ENCODE measurements at places on chromosomes 2 and 18.

DNA sequence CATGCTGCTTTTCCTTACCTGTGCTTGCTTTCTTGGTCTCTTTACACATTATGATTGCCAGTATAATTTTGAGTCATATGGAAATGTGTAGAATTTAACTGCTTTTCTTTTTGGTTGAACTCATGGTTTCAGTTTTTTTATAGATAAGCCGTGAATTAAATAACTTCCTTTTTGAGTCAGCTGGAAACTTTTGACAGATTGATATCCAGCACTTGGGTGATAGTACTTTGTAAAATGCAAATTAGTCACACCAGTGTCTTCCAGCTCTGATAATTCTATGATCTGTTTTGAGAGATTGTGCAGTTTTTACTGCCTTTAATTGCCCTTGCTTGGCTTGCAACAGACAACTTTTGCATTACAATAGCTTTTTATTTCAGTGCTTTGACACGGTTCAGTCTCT lies 86.4 kb downstream of the NCOA1 start:
- no peak for DNase-seq

DNA sequence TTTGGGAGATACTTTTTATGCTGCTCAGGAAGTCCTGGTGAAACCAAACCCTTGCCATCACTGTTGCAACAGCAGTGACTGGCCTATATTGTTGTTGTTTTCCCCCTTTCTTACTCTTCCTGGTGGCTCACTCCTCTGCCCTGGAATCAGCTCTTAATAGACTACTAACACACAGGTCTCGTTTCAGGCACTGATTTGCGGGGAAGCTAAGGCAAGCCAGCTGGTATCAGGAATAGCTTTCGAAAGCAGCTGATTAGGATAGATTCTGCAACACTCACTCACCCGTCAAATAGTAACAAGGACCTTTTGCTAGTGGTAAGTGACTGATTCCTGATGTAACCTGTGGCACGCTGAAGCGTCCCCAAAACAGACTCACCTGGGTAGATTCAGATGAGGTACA lies 360.4 kb downstream of the PLCL1 start:
- DNase-seq: no peak

- peak; percentile 16 for DNase-seq
Measured at GRCh38 chr18:26051843-26052242, 38.6 kb downstream of the SS18 start.

DNA sequence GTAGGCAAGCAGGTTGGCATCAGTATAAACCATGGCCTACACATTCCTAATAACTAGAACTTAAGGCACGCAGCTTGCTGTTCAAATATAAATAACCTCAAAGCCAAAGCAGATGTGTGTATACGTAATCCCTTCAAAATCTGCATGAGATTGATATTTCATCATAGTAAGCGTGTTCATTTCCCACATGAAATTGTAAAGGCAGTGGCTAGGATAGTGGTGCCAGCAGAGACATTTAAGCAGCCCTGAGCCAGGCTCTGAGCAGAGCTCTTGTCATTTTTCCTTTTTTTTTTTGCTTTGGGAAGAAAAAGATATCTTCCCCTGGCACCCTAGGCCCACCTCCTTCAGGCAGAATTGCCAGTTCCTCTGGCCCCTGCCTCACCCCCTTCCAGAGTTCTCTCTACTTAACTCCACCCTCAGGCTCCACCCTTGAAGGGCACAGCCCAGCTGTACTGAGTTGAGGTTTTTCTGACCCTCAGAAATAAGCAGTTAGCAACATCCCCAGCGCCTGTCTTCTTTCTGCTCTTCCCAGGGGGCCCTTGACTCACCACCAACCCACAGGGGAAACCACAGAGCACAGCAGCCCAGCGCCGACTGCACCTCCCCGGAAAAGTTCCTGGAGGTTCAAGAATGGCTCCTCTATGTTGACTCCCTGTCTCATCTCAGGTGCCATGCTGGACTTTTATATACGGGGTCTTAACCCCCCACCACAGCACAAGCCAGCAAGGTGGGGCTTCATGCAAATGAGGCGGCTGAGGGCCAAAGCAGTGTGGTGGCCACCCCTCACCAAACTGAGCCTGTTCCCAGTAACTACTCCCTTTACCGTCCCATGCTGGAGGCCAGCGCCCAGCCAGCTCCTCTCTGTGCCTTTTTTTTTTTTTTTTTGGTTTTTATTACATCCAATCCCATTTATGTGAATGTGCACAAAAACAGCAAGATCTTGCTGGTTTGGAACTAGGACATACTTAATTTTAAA lies 84.7 kb downstream of the EHD3 start:
- peak; percentile 81 for DNase-seq

GRCh38 chr18:75350857-75351256 lies 76.6 kb downstream of the SMIM21 start:
- DNase-seq: no peak

DNA sequence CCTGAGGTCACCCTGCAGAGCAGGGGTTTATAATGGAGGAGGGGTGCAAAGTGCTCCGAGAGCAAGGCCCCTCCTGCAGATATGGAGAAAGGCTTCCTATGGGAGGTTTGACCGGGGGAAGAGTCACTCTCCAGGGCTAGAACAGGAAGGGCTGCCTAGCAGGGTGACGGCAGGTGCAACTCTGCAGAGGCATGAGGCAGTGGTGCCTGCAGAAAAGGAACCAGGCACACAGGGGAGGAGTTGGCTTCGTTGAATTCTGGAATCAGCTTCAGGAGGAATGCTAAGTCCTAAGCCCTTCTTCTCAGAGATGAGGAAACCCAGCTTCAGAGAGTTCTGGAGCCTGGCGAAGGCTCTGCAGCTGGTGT lies 17.5 kb upstream of the HPCAL1 start:
- no peak for DNase-seq

DNA sequence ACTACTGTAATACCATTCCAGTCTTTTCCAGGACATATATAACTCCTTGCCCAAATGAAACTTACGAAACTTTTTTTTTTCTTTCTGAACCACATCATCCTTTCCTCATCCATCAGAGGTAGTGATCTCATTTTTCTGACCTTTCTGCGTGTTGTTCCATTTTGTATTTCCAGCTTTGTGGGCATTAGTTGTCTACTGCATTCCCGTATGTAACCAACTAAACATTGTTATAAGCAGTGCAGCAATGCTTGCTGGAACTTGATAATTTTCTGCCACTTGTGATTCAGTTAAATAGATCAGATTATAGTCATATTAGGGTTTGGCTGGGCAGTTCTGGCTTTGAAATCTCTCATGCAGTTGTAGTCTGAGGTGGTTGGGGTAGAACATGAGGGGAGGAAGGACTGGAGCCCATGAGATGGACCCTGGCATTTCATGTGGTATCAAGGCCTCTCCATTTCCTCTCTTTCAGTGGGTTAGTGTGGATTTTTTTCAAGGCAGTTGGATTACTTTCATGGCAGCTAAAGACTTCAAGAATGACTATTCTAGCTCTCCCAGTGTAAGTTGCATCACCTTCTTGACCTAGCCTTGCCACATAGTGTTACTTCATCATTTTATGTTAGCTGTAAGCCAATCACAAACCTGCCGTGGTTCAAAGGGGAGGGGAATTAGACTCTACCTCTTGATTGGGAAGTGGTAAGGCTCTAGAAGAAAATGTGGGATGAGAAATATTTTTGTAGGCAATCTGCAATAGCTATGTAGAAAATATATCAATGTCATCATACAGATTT lies 80.5 kb downstream of the EHBP1 start:
- DNase-seq: no peak

DNA sequence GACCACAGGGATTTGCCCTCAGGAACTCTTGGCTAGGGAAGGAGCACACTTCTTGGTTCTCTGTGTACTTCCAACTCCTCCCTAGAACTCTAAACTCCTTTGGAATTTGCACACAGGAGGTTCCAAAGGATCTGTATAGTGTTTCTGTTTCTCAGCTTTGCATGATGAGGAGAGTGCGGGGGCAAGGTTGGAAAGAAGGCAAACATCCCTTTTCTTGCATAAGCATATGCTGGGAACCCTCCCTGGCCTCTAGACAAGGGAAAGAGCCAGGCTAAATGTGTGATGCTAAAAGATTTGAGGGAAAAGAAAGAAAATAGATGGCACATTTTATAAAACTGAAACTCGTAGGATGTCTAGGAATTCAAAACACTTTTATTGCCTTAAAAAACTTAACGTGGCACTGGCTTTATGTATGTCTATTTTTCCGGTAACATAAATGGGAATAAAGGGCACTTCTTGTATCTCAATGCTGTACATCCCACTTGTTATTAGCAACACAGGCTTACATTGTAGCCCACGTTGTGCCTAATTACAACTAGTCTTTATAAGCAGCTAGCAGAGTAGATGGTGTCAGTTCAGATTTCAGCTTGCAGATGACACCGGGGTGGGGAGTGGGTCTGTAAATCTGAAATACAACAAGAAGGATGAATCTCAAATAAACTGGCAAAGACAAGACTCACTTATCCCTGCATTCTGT lies 165.8 kb downstream of the GPD2 start:
- DNase-seq: no peak

DNA sequence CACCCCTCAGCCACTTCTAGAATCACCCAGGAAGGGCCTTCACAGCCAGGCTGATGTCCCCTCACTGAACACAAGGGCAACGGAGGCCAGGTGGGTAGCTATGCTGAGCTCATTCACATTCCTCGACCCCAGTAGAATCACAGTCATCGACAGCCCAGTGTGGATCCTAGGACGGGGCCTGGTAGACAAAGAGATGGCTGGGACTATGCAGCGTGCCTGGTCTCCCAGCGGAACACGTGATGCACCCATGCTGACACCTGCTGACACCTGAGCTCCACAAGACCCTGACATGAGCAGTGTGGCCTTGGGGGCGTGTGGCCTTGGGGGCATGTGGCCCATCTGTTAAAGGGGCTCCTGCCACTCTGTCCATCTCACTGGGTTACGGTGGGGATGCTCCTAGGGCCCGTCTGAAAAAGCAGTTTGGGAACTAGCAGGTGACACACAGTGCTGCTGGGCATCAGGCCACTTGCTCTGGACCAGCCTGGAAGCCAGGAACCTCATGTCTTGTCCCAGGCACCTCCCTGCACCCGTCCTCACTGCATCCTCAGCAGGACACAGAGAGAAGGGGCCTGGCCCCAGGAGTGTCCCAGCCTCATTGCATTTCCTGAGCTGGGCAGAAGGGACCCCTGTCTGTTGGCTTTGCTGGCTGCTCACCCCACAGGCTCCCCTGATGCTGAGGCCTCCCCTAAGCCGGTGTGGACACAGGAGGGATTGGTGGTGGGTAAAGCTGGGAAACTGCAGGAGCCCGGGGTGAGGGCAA lies 9.7 kb downstream of the ECEL1 start:
- DNase-seq: peak; percentile 11

DNA sequence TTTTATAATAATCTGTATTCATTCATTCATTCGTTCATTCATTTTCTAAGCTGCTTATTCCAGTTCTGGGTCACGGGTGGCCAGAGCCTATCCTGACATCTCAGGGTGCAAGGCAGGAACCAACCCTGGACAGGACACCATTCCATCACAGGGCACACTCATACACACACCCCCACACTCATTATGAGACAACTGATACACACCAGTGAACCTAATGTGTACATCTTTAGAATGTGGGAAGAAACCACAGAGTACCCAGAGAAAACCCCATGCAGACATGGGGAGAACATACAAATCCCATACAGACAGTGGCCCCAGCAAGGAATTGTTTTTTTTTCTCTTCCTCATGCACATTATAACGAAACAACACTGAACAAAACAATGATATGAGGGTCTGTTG lies 54.7 kb downstream of the RTN4 start:
- no peak for DNase-seq

DNA sequence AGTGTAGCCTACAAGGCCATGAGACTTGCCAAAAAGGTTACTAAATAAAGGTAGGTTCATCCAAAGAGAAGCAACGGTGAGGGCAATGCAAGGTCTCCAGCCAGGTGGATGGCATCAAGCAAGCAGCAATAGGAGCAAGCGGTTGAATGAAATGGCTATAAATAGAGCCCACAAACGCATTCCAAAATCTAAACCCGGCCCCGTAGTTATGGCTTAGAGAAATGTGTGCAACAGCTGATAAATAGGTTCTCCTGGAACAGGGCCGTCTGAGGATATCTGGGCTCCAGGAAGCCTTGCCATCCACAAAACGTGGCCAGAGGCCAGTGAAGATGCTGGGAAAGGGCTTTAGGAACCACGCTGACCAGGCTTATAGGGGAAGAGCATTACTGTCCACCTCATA lies 146.1 kb upstream of the PID1 start:
- DNase-seq: peak; percentile 36

GRCh38 chr2:144152817-144153271 lies 367.1 kb downstream of the ZEB2 start:
- no peak for DNase-seq

GRCh38 chr2:223056701-223057418 lies 4.9 kb downstream of the KCNE4 start:
- no peak for DNase-seq

DNA sequence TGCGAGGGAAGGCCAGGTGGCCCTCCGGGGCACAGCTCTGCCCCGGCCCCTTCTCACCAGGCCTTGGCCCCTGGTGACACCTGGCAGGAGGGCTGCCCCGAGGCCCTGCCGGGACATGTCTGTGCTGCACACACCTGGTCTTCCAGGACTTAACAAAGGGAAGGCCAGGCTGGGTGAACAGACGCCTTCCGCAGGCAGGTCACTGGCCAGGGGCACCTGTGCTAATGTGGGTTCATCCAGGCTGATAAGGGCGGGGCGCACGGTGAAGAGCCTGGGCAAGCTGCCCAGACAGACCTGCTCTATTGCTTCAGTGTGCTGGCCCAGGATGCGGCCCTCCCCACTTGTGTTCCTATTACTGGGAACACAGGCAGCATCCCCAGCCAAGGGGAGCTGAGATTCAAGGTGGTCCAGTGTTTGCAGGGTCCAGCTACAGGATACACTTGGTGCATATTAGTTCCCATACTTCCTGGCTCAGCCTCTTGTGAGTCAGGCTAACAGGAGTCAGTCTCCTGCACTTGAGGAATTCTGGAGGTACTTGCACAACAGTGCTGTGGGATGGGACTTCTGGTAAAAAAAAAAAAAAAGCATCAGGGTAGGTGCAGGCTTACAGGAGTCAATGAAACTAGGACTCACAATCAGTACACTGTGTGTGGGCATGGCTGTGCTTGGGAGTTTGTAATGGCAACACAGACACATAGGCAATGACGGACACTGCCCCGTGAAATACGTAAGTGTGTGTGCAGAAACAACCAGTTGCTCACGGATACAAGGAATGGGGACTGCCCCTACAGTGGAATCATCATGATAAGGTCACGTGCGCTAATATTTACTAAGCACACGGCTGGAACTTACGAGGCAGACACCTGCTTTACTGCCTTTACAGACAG lies 261.4 kb downstream of the TWIST2 start:
- no peak for DNase-seq

DNA sequence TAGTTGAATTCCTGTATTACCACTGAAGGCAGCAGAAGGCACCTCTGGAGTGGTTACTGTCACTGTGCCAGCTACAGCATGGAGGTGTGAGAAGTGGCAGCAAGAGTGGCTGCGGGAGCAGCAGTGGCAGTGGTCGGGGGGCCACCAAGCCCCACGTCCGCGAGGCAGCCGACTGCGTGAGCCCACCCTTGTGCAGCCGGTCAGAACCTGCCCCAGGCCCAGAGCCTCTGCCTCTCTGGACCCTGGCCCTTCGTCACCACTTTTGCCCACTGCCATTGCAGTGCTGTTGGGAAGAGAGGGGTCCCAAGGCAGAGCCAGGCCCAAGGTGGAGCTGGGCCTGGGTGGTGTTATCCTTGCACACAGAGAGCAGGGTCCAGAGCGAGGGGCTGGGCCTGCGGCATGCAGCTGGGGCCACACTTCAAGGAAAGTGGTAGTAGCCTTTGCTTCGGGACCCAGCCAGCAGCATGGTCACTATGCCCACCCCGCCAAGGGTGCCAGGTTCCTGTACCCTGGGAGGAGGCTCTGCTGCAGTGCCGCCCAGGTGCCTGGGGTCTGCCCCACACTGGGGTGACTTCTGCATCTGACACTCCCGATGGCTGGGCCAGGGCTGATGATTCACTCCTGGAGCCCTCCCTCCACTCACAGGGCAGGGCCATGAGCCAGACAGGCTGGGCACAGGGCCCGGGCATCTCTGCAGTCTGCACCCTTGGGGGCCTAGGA lies 450.1 kb upstream of the LRATD1 start:
- peak; percentile 51 for DNase-seq
